ENCODE measurements at places on chromosomes 5 and 9.

- DNase-seq = no peak
Observed at GRCh38 chr5:179294891-179295777, 50.1 kb downstream of the ADAMTS2 start.

GRCh38 chr5:1732945-1733344 lies 66.7 kb downstream of the MRPL36 start:
- no peak for DNase-seq

GRCh38 chr5:139388198-139388821 lies 1.4 kb downstream of the MZB1 start:
- DNase-seq = no peak

DNA sequence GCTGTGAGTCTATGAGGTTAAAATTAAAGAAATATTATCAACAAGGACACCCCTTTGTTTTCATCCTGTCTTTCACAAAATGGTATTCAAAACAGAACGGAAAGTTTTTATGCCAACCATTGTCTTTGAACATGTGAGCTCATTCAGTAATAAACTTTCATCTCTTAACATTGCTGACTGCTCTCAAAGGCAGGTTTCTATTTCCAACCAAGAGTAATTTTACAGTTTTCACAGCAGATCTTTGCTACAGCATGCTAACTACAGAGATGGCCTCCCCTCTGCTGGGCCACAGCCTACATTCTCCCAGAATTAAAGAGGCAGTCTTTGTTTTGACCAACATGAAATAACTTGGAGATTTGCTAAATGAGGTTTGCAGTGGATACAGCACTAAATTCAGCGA lies 101.5 kb downstream of the DMRT2 start:
- DNase-seq = no peak

GRCh38 chr5:158609333-158610050 lies 490.2 kb downstream of the EBF1 start:
- DNase-seq = no peak

DNA sequence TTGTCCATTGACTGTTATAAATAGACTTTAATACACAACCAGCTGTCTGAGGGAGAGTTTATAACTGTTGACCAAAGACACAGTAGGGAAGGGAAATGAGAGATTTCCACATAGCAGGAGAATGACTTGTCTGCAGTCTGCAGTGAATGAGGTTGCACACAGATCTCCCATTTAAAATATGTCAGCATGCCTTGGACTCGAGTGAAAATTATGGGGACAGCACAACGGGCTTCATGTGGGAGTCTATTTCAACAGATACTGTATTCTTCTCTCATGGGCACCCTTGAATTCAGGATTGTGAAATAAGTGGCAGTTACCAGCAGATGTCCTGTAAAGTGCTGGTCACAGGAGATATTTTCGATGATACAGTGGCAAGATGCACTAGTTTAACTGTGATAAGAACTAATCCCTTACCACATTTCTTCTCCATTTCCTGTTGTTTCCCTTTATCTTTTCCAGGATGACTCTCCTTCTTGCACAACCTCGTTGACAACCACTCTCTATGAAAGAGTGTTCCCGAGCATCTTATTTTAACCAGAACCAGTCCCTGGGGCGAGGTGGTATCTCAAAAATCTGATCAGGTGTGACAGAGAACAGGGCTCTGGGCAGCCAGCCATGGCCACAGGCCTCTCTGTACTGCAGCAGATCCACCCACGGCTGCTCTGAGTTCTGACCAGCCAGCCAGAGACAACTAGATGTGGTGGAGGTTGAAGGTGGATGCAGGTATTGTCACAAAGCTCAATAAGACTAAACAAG lies 51.5 kb upstream of the MAP3K1 start:
- no peak for DNase-seq

GRCh38 chr9:92603100-92603499 lies 66.8 kb downstream of the IPPK start:
- DNase-seq = no peak

DNA sequence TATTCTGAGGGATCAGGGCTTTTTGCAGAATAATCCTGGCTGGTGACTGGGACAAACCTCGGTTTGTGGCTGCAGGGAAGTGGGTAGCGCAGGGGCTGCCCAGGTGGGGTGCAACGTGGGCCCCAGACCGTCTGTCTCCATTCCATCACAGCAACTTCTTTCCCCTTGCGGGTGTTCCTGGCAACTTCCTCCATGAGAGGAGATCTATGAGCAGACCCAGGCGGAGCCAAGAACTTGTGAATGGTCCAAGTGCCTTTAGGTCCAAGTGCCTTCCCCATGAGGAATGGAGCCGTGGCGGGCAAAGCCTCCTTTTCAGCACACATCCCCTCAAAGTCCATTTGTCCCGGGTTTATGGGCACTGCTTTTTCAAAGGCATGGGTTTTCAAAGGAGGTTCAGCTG lies 136.5 kb downstream of the PHF2 start:
- DNase-seq = no peak

DNA sequence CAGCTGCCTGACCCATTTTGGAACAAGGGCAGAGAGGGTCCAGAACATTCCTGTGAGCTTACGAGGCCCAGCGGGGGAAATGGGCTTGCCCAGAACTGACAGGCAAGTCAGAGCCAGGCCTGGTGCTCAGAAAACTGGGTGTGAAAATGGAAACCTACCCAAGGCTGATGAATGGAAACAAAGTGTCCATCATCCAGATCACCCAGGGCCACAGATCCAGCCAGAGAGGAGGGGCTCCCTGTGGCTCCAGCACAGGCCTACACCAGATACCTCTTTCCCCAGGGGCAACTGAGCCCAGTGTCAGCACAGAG lies 3.1 kb downstream of the CLTB start:
- DNase-seq = no peak

Measured in AG04450 (cell line).